ENCODE measurements at places on chromosomes 6 and 20.

- DNase-seq = no peak
Observed at GRCh38 chr6:147774856-147775255, 266.4 kb downstream of the SAMD5 start.

GRCh38 chr6:145784683-145785082 lies 29.9 kb downstream of the FBXO30 start:
- DNase-seq = no peak

DNA sequence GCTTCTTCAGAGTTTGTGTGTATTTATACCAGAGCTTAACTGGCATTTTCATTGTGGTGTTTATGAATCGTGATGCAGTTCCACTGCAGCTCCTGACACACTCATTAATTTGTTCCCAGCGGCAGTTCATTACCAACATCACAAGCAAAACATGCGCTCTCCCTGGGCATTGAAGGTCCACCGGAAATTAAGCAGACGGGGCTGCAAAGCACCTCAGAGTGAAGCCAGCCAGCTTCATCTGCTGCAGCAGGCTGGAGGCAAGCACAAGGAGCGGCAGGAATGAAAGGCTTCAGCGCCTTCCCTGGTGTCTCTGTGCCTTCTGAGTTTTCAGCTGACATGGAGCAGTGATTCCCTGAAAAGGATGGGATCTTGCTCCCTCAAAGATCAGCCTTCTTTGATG lies 246.0 kb upstream of the SPTLC3 start:
- no peak for DNase-seq

DNA sequence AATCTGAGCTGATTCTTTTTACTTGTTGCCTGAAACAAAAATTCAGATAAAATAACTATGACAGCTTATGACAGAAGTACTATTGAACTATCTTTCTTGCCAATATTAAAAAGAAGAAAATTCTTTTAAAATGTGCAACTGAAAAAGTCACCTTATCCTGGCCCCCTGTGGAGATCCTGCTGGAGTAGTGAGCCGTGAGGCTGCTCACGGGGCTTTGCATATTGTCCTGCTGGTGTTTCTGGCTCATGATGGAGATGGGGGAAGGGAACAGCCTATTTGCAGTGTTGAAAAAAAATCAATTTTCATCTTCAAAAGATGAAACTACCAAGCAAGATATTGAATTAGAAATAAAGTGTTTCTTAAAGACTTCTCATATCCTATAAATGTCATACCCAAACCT lies 216.0 kb downstream of the SAMD5 start:
- DNase-seq = no peak

DNA sequence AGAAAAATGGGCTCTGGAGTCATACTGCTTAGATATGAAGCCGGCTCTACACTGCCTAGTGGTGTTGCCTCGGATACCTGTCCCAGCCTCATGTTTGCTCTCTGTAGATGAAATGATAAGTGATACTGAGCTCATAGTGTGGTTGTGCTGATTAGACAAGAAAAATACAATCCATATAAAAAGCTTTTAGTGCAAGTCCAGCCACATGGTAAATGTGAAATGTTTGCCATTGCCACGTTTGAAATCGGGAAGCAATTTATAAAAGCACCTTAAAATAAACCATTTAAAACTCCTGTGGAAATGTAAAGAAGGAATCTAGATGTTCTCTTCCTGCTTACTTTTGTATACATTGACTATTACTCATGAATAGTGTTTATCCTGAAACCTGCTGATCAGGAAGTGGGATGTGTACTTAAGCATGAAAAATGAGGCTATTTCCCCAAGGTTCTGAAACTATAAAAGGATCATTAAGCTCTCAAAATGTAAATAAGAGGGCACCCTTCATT lies 13.1 kb upstream of the PBOV1 start:
- DNase-seq = no peak

DNA sequence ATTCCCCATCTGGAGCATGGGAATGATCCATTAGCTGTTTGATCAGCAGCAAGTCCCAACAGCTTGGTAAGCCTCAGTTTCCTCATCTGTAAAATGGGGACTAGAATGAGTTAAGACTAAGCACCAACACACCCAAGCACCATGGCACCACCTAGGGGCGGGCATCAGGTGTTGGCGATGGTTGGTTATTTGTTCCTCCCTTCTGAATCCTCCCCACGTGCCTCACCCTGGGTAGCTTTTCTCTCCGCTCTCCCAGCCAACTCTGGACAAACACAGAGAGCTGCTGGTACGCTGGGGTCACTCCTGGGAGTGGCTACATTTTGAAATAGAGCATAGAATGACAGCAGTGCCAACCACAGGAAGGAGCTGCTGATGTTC lies 13.3 kb upstream of the ITPR3 start:
- no peak for DNase-seq

- DNase-seq = no peak
Observed at GRCh38 chr20:55760586-55760985, 244.7 kb downstream of the CBLN4 start.

GRCh38 chr20:16942756-16943155 lies 194.6 kb downstream of the OTOR start:
- DNase-seq = no peak
